CD4-positive, alpha-beta T cell treated with Interleukin-15 for 1 hour (primary cell): ENCODE measurements at places on chromosomes 5 and 9.

GRCh38 chr5:8634219-8634618 is 765.3 kb downstream of the MTRR start:
- DNase-seq = no peak

DNA sequence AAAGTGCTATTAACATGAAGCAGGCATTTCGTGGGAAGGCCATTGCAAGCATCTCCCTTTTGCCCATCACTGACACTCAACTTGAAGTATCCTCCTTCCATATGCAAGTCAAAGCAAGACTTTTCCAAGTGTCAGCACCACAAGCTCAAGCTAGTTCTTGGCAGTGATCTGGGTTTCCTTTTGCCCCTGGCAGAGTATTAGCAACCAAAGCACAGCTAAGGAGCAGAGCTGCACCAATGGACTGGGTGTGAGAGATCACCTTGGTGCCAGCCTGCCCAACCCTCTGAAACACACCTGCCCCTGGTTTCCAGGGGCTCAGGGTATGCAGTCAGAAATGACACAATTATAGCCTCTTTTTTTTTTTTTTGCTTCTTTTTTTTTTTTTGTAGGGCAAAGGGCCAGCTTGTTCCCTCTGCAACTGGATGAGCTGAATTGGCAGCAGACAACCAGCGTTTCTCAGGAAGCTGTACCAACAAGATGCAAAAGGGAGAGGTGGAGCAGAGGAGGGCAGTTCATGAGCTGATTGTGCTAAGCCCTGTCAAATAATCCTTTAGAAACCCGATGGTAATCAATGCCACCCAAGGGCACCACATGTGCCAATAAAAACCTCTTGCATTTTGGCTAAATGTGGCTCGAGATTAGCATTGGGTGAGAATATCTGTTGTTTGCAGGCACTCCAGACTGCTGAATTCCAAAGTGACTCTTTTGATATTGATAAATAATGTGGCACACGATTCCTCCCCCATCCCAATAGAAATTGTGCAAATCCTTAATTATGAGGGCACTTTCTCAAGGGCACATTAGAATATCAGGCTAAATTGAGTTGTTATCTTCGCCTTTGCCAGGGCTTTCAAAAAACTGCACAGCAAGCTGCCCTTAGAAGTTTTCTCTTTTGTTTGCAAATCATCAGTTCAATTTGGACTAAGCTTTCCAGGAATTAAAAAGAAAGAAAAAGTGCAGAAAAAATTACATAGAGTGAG is 192.4 kb downstream of the GAS1 start:
- no peak for DNase-seq

GRCh38 chr5:14660833-14661232 is 3.7 kb upstream of the OTULIN start:
- no peak for DNase-seq

DNA sequence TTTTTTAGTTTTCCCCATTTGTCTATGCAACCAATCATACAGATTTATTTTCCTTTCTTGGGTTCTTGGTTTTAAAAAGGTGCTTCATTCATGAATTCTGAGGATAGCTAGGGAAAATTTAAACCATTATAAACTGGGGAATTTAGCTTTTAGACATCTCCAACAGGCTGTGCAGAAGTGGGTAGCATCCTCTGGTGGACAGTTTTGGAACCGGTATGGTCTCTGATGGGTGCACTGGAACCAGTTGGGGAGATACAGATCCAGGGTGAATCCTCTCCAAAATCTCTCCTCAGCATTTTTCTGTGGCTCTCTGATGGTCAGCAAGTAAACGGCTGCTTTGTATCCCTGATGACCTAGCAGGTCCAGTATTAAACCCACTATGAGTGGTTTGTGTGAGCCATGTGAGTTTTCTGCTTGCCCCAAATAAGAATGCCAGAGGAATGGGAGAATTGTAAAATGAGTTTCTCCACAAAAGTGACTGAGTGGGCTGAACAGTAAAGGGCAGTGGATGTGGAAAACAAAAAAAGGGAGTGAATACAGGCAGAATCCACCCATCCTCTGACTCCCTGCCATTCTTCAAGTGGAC is 9.1 kb upstream of the DNAJC25 start:
- no peak for DNase-seq

DNA sequence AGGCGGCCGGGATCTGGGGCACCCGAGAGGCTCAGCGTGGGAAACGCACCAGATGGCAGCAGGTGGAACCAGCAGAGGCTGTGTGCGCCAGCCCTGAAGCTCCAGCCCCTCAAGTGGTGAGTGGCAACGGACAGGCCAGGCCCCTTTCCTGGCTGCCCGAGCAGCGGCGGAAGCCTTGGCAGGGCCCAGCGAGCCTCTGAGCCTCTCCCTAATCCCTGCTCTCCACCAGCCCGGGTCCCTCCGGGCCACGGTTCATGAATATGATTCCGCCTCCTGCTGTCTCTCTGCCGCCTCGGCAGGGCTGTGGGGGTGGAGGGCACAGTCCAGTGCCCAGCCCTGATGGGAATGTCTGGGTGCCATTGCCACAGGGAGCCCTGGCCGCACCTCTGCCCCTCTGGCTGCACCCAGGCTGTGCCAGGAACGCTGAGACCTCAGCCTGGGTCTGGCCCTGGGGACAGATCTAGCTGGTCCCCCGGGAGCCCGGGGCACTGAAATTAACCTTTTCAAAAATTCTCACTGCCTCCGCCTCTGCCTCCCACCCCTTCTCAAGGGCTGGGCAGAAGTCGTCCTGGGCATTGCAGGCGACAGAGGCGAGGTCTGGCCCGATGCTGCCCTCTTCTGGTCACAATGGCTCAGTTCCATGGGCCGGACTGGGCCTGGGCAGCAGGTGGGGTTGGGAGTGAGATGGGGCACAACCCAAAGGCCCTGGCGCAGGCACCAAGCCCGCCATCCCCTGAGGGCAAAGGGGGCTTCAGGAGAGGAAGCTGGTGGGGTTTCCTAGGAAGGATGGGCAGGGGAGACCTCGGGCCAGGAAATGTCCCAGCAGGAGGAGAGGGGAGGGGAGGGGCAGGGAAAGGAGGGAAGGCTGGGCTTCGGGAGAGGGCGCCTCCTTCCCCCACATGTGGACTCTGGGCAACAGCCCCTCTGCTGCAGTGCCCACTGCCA is 20.3 kb downstream of the CCDC187 start:
- peak; percentile 76 for DNase-seq

- DNase-seq = no peak
Measured at GRCh38 chr5:139140591-139141071, 57.5 kb downstream of the SIL1 start.

DNA sequence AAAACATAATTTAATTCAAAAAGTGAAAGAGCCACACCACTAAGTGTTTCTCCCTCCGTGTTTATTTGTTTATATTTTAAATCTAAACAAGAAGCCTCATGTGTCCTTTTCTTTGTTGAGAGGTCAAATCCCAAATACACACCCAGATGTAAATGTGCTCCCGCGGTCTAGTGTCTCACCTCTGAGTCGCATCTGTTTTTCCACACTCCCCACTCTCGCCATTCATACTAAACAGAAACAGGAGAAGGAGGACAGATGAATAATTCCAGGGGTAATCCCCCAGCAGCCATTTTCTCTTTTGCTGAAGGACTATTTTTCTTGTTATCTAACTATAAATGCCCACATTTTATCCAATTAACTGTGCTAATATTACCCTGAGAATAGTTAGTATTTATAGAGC is 361.6 kb upstream of the RIOK2 start:
- DNase-seq = no peak

GRCh38 chr5:119368238-119368630 is 12.4 kb downstream of the TNFAIP8 start:
- peak; percentile 77 for DNase-seq

- DNase-seq = no peak
Measured at GRCh38 chr5:54367844-54368243, 57.5 kb upstream of the ARL15 start.

DNA sequence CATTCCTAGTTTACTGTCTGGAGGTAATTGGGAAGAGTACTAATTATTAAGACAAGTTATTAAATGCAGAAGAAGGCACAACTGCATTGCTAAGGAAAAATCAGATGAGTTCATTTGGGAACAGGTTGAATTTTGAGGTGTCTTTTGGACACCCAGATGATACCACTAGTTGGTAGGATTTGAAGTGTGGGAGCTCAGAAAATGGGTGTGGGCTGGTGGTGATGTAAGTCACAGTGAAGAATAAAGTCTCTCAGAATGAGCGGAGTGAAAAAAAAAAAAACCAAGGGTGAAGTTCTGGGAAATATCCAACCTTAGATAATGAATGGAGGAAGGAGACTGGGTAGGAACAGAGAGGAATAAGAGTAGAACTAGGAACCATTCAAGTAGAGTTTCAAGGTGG is 35.6 kb upstream of the MYORG start:
- no peak for DNase-seq

- DNase-seq = no peak
Measured at GRCh38 chr5:121090822-121091221, 626.7 kb downstream of the PRR16 start.

DNA sequence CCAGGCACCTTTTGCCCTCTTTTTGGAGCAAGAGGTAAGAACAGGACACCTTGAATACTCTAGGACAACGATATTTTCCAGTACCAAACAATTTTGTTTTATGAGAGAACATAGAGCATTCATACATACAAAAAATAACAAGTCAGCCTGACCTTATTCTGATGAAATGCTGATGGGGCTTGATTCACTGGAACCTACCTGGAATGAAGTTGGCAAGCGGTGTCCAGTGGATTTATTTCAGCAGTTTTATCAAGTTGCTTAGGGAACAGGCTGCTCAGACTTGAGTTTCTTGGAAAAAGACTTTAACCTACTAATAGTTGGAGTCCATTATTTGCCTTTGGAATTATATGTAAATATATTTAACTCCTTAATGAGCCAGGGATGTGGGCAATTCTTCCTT is 322.0 kb downstream of the ARRDC3 start:
- DNase-seq = no peak

- DNase-seq = no peak
Measured at GRCh38 chr5:2207109-2207399, 324.3 kb upstream of the IRX4 start.

- no peak for DNase-seq
Measured at GRCh38 chr5:77425420-77425819, 66.7 kb downstream of the WDR41 start.
